ENCODE measurements at places on chromosomes 4 and X.

GRCh38 chr4:162131256-162131655 is 32.5 kb downstream of the FSTL5 start:
- DNase-seq = no peak

- DNase-seq = no peak
Observed at GRCh38 chrX:37651921-37652452, 33.6 kb upstream of the XK start.

- no peak for DNase-seq
Observed at GRCh38 chr4:119130365-119131065, 5.1 kb upstream of the MYOZ2 start.

GRCh38 chr4:118917582-118917981 is 28.9 kb downstream of the SYNPO2 start:
- DNase-seq = no peak

DNA sequence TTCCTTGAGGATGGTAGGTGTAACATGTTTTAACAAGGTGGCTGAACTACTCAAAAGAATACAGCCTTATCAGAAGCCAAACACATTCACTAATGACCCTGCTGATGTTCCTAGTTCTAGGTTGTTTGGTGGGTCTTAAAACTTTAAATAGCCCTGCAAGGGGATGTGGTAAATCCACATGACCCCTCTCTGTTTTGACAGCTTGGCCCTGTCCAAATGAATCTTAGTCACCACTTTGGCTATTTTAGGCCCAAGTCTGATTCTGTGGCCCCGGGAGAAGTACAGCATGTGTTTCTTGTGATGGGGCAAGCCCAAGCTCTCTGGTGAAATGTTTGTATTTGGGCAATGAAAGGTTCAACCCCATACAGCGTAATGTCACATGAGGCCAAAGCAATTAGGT is 54.5 kb upstream of the GPR34 start:
- no peak for DNase-seq

GRCh38 chr4:85864259-85865205 is 389.6 kb downstream of the ARHGAP24 start:
- DNase-seq = no peak

- no peak for DNase-seq
Observed at GRCh38 chr4:5964030-5964429, 54.2 kb downstream of the C4orf50 start.

- DNase-seq = no peak
Observed at GRCh38 chr4:170052919-170053318, 26.7 kb upstream of the MFAP3L start.

- DNase-seq = no peak
Observed at GRCh38 chrX:123083924-123084323, 100.2 kb upstream of the GRIA3 start.

DNA sequence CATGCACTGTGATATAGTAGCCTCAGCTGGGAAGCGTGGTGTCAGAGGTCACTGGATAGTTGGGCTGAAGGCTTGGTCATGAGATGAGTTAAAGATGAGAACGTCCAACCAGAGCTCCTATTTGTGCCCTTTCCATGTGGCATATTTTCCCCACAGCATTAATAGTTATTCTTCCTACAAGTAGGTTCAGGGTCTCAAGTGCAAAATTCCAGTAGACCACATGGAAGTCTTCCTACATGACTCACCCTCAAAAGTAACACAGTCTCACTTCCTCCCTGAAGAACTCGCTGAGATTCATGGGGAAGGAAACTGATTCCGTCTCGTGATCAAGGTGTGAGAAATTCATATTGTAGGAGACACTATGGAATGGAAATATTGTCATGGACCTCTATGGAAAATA is 1212.5 kb upstream of the PRKX start:
- no peak for DNase-seq

DNA sequence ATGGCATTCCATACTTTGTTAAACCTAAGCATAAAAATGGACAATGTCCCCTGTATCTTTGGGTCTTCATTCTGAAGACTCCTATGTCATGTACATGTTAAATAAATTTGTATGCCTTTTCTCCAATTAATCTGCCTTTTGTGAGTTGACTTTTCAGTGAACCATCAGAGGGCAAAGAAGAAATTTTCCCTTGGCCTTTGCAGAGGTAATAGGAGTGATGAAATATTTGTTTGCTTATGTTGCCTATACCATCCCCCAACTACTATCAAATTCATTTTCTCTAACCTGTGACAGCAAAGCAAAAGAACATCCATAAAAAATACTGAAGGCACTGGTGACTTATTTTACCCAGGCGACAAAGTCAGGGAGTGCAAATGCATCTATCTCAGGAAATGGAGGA is 18.2 kb downstream of the NAAA start:
- no peak for DNase-seq

GRCh38 chrX:39848243-39848642 is 249.5 kb downstream of the BCOR start:
- DNase-seq = no peak

GRCh38 chrX:1182211-1182610 is 30.2 kb downstream of the CRLF2 start:
- no peak for DNase-seq

DNA sequence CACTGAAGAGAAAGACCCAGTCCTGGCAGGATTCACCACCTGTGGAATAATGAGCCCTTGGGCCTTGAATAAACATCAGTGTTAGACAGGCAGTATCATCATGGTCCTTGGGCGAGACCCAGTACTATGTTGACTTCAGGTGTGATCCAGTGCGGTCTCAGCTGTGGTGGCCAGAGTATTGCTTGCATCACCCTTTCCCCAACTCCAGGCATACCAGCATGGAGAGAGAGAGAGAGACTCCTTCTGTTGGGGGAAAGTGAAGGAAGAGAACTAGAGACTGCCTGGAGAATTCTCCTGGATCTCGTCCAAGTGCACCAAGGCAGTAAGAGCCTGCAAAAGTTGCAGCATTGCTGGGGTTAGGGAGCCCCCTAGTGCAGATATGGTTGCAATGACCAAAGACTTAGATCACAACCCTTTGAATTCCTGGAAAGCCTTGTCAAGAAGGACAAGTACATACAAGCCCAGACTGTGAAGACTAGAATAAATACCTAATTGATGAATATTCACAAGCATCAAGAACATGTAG is 61.1 kb upstream of the VAMP7 start:
- DNase-seq = peak; percentile 68

- no peak for DNase-seq
Observed at GRCh38 chr4:140256335-140256734, 102.4 kb upstream of the MAML3 start.

- no peak for DNase-seq
Observed at GRCh38 chr4:35124106-35124505, 1120.2 kb downstream of the ARAP2 start.

GRCh38 chr4:142528433-142528832 is 317.7 kb downstream of the INPP4B start:
- DNase-seq = no peak

DNA sequence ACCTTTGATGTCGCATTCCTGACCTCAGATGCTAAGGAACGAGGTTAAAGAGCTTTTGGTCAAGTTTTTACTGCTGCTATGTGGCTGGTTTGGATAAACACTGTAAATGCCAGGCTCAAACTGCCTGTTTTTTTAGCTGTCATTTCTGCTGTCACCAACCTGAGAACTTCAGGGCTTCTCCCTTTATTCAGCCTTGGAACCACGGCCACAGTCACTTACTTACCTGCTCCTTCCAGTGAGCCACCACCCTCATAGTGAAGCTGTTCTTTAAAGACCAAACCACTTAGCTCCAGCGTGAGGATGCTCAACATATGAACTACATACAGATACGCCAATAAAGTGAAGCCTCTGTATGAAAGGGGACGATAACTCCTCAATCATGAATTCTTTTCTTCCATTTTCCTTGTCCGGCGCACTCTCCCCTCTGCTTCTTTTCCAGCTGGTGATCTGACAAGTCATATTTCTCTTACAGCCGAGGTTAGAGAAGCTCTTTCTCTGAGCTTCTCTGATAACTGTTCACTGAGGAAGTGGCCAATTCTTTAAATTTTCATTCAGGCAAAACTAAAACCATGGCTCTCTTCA is 152.8 kb upstream of the ANK2 start:
- peak; percentile 32 for DNase-seq

GRCh38 chr4:124806403-124806802 is 93.9 kb upstream of the ANKRD50 start:
- no peak for DNase-seq

DNA sequence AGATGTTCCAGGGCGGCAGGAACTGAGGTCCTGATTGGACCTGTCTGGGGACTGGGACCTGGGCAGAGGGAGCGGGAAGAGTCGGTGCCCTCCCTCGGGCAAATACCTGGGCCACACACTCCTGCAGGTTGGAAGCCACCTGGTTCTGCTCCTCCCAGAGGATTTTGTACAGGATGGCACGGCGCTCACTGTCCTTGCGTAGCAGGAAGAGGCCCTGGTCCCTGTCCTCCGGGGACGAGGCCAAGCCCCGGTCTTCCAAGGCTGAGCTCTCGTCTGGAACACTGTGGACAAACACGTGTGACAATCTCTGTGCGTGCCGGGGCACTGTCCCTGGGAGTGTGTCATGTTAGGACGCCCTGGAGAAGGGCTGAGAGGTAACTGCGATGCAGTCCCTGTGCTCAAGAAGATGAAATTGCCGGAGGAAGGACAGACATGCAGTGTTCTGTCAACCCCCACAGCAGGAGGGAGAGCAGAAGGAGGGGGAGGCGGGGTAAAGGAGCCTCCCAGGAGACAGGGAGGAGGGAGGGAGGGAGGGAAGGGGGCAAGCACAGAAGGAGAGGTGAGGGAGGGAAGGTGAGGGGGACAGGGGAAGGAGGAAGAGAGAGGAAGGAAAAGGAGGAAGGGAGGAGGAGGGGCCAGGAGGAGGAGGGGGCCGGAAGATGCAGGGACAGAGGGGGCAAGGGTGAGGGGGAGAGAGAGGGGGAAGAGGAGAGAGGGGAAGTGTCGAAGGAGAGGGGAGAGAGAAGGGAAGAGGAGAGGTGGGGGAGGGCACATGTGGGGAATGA is 29.0 kb downstream of the PDHA1 start:
- DNase-seq = peak; percentile 31

DNA sequence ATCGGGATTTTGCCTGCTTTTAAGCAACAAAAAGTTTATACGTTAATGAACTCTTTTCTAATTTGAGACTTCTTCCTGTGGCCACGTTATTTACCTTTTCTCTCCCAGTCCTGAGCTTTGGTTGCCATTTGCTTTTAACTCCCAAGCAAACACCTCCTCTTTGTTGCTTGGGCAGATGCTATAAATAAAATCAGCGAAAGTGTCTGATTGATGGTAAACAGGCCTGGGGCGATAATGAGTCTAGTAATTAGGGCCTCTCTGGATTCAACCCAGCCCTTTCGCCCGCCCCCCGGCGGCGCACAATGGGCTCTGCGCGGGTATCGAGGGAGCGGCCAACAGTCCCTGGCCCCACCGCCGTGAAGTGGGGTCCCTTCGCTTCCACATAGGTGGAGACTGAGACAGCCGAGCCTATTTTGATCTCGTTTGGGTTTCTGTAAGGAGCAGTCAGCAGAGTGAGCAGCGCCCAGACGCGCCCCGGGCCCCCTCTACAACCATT is 790 bp downstream of the CLGN start:
- DNase-seq = peak; percentile 73

DNA sequence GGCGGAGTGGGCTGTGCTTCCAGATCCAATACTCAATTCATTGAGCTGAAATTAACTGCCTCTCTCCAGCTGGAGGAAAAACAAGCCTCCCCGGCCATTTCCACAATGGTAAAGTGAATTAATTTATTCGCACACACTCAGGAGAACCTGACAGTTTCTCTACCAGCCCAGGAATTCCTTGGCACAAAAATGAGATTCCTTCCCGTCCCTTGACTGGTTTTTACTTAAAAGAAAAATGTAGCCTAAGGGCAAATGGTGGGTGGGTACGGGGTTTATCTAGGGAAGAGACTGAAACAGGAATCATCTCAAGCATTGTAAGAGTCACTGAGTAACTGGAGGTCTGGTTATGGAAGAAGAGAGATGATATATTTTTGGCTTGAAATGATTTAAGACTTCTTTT is 102.7 kb downstream of the VCX3A start:
- DNase-seq = no peak

- DNase-seq = no peak
Observed at GRCh38 chr4:95107635-95108034, 349.9 kb downstream of the BMPR1B start.

- DNase-seq = peak; percentile 31
Observed at GRCh38 chrX:38654302-38654701, 93.0 kb downstream of the TSPAN7 start.

DNA sequence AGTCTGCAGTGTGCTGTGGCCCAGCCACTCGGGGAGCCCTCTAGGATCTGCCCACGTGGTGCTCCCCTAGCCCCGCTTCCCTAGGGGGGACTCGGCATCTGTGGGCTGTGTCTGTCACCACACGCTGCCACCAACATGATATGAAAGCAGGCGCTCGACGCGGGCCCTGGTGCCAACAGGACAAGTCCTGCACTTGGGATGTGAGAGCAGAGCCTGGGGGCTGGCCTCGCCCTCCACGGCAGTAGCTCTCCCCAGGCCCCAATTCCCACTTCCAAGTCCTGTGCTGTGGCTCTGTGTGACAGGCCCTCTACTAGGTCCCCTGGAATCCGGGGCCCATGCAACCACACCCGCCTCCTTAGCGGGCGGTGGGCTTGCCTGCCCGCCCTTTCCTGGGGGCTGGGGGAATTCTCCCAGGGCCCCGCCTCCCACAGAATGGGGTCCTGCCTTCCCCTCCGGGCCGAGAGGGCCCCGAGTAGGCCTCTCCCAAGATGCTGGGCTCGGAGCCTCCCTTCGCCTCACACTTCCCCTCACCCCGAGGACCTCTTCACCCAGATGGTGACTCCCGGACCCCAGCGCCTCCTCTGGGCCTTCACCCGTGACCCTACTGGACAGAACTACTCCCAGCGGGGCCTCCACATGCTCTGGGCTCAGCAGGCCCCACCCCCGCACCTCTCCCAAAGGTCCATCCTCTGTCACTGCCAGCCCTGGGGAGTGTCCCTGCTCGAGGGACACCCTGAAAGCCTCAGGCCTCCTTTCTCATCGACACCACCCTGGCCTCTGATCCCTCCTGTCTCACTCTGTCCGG is 11.2 kb downstream of the LRPAP1 start:
- no peak for DNase-seq

- no peak for DNase-seq
Observed at GRCh38 chr4:136873555-136873954, 658.7 kb downstream of the PCDH18 start.

- no peak for DNase-seq
Observed at GRCh38 chrX:135910251-135910650, 16.7 kb downstream of the SAGE1 start.

DNA sequence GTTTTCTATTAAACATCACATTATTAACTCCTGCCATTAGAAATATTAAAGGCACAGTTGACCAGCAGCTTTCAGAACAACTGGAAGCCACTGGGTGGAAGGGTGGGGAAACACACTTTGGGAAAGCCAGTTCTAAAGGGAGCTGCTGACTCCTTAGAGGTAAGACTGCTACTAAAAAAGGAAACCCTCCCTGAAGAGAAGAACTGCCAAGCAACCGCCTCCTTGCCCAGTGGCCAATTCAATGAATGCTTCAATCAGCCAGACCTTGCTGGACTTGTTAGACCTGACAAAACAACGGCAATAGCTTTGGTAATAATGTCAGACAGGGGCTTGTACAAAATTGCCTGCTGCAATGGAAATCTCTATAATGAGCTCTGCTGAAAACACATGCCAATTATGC is 15.6 kb downstream of the OPHN1 start:
- DNase-seq = no peak

- no peak for DNase-seq
Observed at GRCh38 chr4:6369035-6369434, 99.4 kb downstream of the WFS1 start.

All from neural progenitor cell (in vitro differentiated cells).